ENCODE measurements at places on chromosomes 3 and 15.

- DNase-seq: no peak
Observed at GRCh38 chr3:71415681-71416122, 167.8 kb downstream of the FOXP1 start.

DNA sequence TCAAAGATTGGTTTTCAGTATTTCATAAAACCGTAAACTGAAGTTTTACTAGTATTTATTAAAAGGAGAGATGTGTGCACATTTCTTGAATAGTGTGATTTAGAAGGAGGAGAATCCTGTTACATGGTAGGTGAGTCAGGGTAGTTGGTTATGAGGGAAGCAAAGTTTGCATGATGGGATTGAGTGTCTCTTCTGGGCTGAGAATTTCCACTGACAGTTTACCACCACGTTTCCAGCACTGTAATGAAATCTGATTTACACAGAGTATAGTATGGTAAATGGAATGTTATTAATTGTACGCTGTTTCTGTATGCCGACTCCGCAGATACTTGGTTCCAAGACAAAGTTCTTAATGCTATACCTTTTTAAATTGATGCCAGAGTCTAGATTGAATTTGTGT, 1.6 kb downstream of the NECTIN3 start:
- DNase-seq: no peak

GRCh38 chr3:132435224-132435910, 18.1 kb downstream of the DNAJC13 start:
- no peak for DNase-seq

DNA sequence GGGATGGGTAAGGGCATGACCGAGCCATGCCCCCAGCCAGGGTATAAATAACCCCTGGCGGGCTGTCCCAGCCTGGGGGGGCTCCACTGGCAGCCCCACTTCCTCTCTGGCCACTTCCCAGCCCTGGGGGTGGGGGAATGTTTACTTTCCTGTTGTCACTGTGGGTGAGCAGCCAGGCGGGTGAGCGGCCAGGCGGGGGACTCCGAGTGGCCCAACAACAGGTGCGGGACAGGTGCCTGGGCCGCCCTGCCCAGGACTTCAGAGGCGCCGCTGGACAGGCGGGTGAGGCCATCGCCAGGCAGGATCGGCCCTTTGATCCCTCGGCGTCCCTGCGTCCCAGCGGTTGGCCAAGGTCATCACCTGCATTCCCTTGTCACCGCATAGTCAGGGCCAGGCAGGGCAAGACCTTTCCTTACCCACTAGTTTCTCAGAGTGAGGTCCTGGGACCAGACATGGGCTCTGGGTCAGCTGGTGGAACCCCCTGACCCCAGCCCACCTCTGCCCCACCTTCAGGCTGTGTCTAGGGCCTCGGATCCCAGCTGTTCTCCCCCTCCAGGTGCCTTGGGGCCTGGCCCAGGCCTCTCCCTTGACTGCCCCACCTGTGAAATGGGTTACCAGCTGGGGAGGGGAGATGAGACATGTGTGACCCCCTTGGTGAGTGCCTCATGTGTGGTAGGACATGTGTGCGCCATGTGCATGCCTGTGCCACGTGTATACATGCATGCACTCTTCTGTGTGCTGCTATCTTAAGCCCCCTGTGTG, 16.6 kb downstream of the SEMA3F start:
- no peak for DNase-seq

DNA sequence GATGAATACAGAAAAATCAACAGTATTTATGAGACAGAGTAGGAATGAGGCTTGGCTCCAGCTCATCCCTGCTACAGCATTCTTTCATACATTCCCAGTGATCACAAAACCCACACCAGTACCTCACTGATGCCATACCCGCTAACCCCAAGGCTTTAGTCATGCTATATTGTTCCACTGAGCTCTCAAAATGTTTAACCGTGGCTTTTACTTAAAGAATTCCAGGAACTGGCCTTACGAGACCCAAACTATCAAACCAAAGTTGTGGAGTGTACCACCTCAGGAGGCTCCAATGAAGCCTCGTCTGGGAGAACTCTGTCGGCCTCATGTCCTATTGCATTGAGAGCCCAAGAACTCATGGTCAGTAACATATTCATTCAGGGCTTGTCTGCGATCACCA, 278.9 kb downstream of the ULK4 start:
- no peak for DNase-seq

DNA sequence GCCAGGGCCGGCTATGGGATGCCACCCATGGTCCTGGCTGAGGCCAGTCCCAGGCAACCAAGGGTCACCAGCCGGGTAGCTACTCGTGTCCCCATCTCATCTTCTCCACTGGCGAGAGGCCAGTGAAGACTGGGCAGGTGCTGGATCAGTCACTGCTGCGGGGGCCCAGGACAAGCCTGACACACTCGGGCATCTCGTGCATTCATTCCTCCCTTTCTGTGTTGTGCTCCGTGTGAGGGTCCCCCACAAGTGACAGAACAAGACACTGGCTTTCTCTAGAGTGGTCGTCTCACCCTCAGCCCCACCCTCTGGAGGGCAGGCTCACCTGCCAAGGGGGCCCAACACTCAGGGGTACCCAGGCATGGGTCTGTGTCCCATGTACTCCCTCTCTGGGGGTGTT, 48.4 kb downstream of the ROPN1B start:
- DNase-seq: no peak

DNA sequence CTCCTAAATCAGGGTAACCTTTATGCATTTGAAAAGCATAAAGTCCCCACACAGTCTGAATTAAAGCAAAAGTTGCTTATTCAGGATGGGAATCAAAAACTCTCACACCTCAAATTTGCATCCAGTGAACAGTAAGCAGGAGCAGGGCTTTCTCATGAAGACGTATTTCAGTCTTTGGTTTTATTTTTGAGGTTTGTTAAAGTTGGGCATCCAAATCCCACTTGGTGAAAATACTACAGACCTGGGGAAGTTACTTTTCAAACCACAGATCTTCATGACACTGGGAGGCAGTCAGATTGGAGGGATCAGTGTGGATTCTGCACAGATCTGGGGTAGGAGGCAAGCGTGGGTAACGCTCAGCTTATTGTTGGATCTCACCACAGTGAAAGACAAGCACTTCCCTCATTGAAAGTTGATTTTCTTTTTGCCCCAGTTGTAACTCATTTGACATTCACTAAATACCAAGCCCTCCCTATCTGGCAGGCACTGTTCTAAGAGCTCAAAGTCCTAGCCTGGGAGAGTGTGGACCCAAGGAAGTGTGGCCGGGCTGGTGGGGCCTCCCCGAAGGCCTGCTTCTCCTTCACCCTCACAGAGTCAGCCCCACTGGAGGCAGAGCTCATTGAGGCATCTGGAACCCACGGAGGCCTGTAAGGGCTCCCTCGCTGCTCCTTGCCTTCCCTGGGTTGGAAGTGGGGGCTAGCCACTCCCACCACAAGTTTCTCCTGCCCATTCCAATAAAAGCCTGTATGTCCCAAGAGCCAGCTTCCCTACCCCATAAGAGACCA, 783 bp upstream of the ISG20 start:
- DNase-seq: no peak

DNA sequence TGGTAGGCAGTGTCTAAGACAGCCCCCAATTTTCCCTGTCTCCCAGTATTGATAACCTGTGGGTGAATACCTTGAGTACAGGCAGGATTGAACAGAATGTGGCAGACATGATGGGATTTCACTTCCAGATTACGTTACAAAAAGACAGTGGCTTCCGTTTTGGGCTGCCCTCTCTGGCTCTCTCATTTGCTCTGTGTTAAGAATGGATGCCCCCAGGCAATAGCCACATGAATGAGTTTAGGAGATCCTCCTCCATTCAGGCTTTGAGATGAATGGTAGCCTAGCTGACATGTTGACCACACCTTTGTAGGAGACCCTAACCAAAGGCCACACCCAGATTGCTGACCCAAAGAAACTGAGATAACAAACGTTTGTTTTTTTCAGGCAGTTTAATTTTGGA, 34.3 kb downstream of the UBXN7 start:
- DNase-seq: no peak

DNA sequence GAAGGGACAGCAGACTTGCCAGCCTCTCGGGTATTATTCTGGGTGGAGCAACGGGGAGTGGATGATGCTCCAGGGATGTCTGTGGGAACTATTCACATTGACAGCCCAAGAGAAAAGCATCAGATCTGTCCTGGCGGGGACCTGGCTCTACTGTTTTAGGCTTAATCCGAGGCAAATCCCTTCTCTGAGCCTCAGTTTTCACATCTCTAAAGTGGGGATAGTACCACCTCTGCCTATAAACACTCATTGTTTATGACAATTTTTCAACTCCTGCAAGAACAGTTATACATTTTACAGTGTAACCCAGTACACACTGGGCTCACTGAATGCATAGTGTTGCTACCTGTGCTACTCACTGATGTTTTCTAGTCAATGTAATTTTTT, 9.3 kb downstream of the PDIA5 start:
- DNase-seq: no peak

DNA sequence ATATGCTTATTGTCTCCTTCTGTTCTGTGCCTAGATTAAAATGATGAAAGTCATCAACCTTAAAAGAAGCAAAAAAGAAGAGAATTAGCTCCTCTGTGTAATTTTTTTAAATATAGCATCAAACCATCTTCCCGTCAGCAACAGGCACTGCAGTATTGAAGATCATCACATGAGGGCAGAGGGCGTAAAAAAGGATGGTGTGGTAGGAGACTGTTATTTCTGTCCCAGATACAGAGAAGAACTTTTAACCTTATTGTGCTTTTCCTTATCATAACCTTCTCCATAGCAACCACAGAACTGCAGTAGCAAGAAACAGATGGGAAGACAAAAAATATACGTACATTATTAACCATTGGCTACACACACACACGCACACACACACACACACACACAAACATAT, 88.8 kb downstream of the IGSF11 start:
- DNase-seq: no peak

GRCh38 chr15:69826819-69827175, 270.9 kb downstream of the TLE3 start:
- no peak for DNase-seq
